NCI-H1436 treated with DMSO at 0.1 percent for 48 hours (cell line): ENCODE measurements at places on chromosomes 1 and 21.

- DNase-seq, result peak; percentile 33
Measured at GRCh38 chr1:229753764-229754551, 127.9 kb downstream of the URB2 start.

DNA sequence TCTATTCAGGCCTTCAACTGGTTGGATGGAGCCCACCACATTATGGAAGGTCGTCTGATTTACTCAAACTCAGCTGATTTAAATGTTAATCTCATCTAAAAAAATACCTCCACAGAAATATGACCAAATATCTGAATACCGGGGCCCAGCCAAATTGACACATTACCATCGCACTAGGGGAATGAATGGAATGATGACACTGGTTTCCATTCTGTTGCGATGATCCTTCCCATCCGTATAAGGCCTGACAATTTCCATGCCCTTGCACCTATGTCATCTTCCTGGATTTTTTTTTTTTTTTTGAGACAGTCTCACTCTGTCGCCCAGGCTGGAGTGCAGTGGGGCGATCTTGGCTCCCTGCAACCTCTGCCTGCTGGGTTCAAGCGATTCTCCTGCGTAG is 397.5 kb downstream of the KIF26B start:
- DNase-seq, result no peak

GRCh38 chr21:33402001-33402979 is 923 bp upstream of the IFNGR2 start:
- no peak for DNase-seq

GRCh38 chr1:187617776-187618175 is 789.0 kb downstream of the PLA2G4A start:
- no peak for DNase-seq

GRCh38 chr1:222784916-222785315 is 29.9 kb upstream of the DISP1 start:
- no peak for DNase-seq

DNA sequence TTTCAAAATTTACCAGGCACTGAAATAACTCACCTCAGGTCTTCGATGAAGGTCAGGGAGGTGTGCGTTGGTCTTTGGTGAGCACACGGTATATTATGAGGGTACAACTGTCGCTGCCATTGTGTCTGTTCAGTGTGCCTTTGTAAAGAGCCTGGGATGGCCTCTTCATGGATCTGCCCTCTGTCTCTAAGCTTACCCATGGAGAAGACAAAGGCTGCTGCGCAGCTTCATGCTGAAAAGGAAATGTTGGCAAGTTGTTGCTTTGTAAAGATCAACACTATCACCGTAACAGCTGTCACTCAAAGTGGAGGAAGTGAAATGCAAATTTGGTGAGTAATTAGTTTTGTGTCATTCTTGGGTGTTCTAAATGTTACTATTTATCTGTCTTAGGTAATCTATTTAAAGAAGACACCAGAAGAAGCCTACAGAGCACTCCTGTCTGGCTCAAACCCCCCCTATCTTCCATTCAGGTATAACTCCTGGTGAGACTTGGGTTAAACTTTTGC is 71.6 kb downstream of the CDC14A start:
- no peak for DNase-seq

DNA sequence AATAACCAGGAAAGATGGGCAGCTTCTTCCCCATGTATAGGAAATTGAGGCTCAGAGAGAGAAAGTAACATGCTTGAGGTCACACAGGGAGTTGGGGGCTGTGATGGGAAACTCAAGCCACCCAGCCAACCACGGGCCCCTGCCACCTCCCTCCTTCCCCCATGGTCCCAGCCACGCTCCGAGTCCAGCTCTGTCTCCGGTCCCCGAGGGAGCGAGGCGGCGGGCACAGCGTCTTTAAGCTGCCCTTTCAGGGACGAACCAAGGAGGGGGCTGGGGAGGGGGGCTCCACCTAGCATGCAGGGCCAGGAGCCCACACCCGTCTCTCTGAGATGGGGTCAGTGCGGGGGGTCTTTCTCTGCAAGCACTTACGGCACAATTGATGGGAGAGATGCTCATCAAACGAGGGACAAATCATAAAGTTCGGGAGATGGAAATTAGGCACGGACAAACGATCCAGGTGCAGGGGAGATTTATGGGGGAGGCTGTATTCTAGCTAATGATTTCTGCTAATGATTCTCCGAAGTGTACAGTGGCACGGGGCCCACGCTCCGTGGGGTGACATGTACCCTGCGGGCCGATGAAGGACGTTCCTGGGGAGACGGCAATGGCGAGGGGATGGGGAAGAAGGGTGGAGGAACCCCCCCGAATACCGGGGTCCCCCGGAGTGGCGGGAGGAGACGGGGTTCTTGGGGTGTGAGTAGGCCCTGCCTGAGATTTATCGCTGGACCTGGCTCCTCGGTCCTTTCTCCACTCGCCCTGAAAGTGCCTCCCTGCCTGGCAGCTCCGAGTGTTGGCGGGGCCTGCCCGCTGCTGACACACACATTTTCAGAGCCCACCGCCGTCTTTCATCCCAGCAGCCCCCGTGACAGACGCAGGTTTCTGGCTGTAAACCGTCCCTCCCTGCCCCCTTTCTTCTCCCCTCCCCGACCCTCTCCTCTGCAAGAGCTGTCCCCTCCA is 31.2 kb upstream of the CASZ1 start:
- no peak for DNase-seq

DNA sequence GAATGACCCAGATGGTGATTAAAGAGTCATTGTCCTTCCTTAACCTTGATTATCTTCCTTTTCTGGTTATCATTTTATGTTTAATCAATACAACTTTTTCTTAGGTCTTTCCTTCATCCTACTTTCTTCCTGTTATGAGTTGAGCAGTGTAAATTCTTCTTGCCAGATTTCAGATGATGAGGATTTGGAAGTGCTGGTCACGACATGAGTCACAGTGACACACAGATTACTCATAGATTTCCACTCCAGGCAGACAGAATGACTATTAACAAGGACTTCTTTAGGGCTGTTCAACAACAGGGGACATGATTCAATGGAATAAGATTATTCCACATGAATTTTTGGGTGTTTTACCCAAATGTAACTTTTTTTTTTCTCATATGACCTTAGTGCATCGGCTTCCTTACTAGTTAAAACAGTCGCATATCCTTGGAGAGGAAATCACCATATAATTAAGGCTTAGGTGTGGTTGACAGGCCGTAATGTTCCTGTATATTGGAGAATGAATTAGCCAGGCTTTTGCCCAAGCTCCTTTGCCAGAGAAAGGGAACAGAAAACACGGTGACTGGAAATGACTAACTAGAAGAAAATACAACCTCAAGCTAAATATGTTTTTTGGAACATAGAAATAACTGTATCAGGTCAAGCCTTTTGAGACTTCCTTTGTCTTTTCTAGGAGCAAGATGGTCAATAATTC is 44.2 kb downstream of the PRRX1 start:
- no peak for DNase-seq

DNA sequence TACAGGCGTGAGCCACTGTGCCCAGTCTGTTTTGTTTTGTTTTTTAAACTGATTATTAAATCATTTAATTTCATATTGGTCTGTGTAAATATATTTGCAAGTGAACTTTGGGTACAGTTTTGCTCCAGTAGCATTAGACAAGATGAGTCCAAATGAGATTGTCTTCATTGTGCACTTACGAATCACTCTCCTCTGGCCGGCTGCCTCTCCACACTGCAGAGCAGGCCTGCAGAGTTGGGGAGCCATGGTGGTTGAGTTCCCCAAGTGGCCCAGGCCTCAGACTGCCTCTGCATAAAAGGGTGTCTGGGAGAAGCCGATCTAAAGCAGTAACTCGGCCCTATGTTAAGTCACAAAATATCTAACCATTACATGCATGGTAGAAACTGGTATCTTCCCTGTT is 74.8 kb downstream of the ATP5PO start:
- no peak for DNase-seq

- no peak for DNase-seq
Measured at GRCh38 chr1:205271277-205271676, 43.5 kb downstream of the TMCC2 start.

- DNase-seq, result no peak
Measured at GRCh38 chr1:14977338-14977931, 176.1 kb upstream of the TMEM51 start.

DNA sequence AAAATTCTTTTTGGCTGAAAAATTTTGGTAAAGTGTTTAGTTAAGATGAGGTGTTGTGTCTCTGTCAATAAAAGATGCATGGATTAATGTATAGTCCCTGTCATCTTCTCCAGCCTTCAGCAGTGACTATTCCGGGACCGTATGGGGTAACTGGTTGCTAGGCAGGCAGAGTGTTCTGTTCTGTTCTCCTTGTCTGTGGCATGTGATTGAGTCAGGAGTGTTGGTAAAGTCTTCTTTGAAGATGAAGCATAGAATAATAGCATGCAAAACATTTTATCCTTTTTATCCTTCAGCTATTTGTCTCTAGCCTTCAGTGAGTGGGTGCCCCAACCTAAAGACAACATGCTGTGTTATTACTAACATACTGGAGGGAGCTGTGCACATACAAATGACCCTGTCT is 74.6 kb downstream of the RGL1 start:
- DNase-seq, result no peak

DNA sequence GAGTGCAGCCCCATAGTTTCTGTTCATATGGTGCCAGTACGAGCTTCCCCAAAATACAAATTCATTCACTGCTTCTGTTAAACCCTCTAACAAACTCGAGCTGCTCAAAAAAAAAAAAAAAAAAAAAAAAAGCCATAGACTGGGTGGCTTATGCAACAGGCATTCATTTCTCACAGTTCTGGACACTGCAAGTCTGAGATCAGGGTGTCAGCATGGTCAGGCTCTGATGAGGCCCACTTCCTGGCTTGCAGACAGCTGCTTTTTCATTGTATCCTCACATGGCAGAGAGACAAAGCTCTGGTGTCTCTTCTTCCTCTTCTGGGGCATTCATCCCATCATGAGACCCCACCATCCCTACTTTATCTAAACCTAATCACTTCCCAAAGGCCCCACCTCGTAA is 121.6 kb downstream of the PTBP2 start:
- DNase-seq, result no peak

DNA sequence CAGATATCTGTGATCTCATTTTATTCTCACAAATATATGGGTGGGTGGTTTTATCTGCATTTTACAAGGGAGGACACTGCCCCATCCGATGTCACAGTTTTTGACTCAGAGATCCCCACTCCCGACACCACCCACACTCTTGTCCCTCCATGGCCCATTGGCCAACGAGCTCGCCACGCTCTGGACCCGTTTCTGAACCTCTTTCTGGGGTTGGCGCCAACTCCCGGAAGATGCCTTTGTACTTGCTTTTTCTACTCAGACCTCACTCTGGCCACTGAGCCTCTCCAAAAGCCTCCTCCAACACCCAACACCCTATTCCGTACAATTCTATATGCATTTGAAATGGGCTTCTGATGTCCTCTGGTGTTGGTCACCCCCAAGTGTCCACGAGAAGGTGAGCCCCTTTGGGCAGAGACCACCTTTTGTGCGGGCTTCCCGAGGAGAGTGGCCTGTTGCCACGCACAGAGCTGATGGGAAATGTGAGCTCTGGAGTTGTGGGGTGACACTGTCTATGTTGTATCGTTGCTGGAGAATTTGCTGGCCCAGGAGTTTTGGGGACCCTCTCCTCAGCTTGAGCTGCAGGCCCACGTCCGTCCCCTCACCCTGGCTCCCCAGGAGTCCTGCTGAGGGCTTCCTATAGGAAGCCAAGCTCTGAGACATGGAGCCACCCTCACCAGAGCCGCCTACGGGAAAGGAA is 366.9 kb upstream of the VAMP3 start:
- DNase-seq, result no peak

DNA sequence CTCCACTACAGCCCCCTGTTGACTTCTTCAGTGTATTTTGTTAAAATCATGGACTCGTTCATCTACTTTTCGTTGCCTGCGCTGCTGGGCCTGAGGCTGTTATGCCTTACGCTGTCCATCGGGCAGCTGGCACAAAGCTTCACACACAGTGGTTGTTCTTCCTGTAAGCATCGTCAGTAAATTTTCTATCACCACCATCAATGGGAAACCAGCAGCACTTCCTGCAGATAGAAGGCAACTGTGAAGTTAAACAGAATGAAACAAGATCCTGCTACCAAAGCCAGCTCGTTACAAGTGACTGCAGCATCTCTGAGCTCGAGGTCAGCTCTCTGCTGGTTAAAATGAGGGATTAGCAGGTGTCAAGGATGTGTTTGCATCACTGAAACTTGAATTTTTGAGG is 21.9 kb upstream of the PADI6 start:
- no peak for DNase-seq

DNA sequence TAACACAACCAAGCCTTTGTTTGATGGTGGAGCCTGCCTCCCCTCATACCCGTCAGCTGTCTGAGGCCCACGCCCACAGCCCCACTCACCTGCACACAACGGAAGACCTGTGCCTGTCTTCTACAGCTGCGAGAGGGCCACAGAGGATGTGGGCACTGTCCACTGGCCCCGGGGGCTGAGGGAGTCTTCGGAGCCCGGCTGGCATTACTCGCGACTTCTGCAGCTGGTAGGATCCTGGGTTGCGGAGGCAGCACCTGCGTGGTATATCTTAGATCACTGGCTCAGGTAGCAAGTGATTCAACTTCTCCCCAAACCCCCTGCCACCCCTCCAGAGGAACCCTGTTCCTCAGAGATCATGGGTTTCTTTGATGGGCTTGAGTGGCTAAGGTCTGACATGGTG is 109.9 kb downstream of the EDEM3 start:
- no peak for DNase-seq

GRCh38 chr1:228869312-228869824 is 134.1 kb downstream of the RHOU start:
- DNase-seq, result no peak

GRCh38 chr1:110760321-110760720 is 85.6 kb upstream of the KCNA3 start:
- no peak for DNase-seq

GRCh38 chr21:23694390-23694789 is 1912.9 kb downstream of the MRPL39 start:
- no peak for DNase-seq

DNA sequence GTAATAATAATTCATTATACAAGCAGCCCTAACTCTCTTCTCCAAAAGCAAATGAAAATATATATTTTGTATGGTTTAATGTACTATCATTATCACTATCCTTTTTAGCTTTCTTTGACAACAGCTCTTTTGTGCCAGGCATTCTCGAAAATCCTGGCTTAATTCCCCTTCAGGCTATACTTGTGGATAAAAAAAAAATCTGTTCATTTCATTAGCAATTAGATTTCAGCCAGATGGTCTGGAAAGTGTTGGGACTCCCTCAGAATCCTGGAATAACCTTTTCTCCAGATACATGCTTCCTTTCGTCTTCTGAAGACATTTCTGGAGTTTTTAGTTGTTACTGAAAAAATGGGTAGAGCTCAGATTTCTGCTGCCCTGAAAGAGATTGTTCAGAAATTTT is 83.4 kb upstream of the PLPPR4 start:
- no peak for DNase-seq

- DNase-seq, result no peak
Measured at GRCh38 chr1:230327892-230328284, 98.2 kb downstream of the PGBD5 start.

DNA sequence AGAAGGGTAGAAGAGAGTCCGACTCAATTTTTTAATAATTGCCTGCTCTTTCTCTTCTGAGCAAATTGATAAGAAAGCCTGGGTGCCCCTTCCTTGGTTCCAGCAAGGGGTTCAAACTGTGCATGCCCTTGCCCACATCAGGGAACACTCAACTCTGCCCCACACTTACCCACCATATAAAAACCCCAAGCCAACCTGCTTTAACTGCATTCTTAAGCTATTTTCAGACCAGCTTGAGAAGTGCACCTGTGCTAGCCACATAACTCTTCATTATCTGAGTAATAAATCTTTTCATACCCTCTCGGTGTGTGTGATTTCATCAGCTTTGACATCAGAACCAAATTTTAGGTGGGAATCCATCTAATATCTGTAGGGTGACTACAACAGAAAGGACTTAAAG is 509.6 kb downstream of the MRPL39 start:
- DNase-seq, result no peak

GRCh38 chr21:21187579-21187978 is 189.4 kb downstream of the NCAM2 start:
- DNase-seq, result no peak
